ENCODE measurements at places on chromosomes 4 and X.

GRCh38 chrX:17706676-17707075 is 30.6 kb upstream of the SCML1 start:
- DNase-seq = no peak

DNA sequence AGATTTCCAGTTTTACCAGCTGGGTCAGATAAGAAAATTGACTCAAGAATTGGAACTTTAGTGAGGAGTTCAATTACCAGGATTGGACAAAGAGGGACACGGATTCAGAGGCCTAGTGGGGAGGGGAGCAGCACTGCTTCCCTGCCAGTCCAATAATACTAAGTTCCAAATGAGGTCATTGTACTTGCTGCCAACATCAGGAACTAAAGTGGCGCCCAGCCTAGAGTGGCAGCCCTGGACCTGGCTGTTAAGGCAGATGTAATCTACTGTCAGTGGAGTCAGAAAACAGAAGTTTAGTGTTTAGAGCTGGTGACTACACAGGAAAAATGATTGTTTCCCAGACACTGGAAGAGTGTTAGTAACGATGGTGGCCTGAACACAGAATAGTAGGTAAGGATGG is 42.7 kb upstream of the RAPGEF2 start:
- DNase-seq = no peak

- no peak for DNase-seq
Observed at GRCh38 chr4:14883166-14883565, 119.1 kb upstream of the CPEB2 start.

- DNase-seq = peak; percentile 0
Observed at GRCh38 chr4:185634066-185634652, 98.9 kb upstream of the PDLIM3 start.

GRCh38 chrX:154298312-154298711 is 2.7 kb downstream of the TKTL1 start:
- no peak for DNase-seq

GRCh38 chr4:113336556-113336955 is 287.1 kb downstream of the ANK2 start:
- DNase-seq = no peak

GRCh38 chr4:163164591-163164990 is 2.1 kb downstream of the NAF1 start:
- DNase-seq = no peak

DNA sequence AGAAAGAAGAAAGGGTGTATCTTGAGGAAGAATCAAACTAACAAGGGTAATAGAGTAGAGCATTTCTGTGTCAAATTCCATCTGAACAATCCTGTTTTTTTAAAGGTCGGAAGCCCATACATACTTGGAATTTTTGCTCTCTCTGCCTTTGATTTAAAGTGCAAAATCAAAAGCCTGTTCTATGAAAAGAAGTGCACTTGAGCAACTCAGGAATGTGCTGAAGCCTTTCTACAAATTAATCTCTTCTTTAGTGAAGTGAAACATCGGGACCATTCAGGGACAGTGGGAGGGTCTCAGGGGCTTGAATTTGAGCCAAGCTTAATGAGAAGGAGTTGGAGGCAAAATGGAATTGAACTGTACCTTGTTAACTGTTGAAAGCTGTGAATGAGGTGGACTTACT is 1008.5 kb upstream of the LCORL start:
- no peak for DNase-seq

GRCh38 chr4:184851200-184851541 is 25.4 kb upstream of the ACSL1 start:
- DNase-seq = no peak

- DNase-seq = no peak
Observed at GRCh38 chr4:170111085-170111484, 21.3 kb upstream of the AADAT start.

- DNase-seq = no peak
Observed at GRCh38 chr4:51958199-51958968, 61.8 kb downstream of the LRRC66 start.

- DNase-seq = no peak
Observed at GRCh38 chr4:162557516-162558106, 393.8 kb upstream of the FSTL5 start.

- no peak for DNase-seq
Observed at GRCh38 chr4:14916554-14917297, 85.6 kb upstream of the CPEB2 start.

DNA sequence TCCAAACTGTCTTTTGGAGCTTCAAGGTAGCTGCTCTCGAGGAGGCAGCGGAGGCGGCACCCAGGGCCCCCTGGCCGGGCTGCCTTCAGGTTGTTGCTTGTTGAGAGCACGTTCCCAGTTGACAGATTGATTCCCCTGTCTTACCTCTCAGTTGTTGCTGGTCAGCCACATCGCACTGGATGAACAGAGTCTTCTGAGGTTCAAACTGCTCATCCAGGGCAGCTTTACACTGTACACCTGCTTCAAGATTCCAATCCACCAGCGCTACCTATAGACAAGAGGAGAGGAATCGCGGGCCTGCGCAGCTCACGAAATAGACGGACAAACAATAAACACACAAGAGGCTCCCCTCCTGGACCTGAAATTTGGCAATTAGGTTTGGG is 497 bp downstream of the HPGD start:
- DNase-seq = no peak

DNA sequence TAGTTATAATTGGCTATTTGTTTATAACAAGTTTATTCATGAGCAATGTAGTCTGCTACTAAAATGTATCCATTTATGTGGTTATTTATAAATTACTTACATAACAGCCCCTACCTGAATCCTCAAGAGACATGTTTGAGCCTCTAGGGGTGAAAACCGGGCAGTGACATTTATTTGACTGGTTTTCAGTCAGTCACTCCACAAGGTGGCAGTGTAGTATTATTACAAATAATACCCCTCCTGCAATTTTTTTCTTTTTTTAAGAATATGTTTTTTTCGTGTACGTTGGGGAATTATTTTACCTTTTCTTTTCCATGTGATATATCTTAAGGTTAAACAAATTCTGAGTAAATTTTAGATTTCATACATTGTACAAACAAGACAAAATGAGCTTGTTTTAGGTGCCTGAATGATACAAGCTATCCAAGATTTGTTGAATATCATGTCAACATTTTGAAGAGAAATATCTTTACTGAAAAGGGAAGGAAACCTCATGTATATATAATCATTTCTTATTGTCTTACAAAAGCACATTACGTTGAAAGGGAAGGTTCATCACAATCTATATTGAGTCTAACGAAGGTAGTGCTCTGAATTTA is 598.7 kb upstream of the TECRL start:
- peak; percentile 57 for DNase-seq

GRCh38 chr4:6121276-6121850 is 79.0 kb downstream of the JAKMIP1 start:
- no peak for DNase-seq

- DNase-seq = no peak
Observed at GRCh38 chr4:38562751-38563198, 101.2 kb upstream of the KLF3 start.

DNA sequence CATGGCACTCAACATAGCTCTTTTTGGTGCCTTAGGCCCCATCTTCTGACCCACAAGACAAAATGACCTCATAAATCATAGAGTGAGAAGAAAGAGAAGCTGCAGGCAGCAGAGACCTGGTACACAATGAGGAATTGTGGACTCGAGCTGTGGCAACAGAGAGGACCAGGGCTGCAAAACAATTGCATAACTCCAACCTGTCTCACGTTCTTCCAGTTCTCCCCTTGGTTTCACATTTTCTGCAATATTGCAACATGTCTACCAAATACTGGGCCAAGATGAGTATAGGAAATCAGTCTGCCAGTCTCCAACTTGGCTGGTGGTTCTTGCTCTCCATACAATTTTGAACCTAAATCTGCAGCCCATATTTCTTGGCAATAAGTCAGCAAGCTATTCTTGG is 105.3 kb downstream of the KDR start:
- no peak for DNase-seq

GRCh38 chr4:38670109-38670901 is 6.3 kb downstream of the KLF3 start:
- DNase-seq = no peak

GRCh38 chr4:86357608-86358007 is 2.2 kb downstream of the MAPK10 start:
- peak; percentile 34 for DNase-seq

- no peak for DNase-seq
Observed at GRCh38 chr4:104490096-104490769, 4.5 kb downstream of the CXXC4 start.

GRCh38 chr4:11669156-11669555 is 240.5 kb upstream of the HS3ST1 start:
- DNase-seq = no peak

GRCh38 chrX:12885508-12885907 is 18.6 kb downstream of the TLR7 start:
- DNase-seq = no peak

GRCh38 chrX:136477026-136477425 is 10.7 kb upstream of the BRS3 start:
- no peak for DNase-seq

DNA sequence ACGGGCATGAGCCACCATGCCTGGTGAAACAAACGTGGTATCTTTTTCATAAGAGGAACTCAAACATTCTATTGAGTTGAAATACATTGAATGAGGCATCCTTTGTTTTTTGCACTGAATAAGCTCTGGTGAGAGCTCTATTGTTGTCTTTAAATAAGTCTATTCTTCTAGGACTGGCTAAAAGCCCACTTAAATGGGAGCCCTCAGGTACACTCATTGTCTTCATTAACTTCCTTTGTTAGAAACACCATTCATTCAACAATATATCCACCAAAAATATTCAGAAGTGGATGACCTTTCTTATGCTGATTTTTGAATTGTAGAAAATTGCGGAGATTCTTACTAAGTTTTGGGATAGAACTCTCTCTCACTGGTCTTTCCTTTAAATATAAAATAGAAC is 568.0 kb downstream of the IL1RAPL1 start:
- no peak for DNase-seq

GRCh38 chr4:74018116-74018515 is 19.6 kb upstream of the CXCL5 start:
- DNase-seq = no peak

DNA sequence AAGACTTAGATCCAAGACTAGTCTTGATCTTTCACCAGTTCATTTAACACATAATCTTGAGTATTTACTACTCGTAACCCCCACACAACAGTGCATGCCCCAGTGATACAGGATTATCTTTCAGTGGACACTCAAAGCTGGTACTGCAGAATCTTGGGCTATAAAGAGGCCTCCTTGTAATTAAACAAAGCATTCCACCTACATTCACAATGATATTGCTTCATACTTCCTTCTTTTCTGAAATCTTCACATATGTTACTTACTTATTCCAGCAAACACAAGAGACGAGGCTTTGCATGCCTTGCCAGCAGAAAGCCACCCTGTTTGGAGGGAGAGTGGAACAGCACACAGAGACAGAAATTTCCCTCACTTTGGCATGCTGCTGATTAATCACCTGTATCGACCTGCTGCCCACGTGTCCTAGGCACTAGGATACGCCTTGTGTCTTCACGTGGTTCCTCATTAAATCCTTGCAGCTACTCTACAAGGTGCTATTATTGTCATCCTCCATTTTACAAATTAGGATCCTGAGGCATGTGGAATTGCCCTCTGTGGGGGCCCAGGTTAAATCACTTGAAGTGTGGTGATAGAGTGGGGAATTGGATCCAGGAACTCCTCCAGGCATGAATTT is 77.3 kb downstream of the FAM184B start:
- DNase-seq = no peak

DNA sequence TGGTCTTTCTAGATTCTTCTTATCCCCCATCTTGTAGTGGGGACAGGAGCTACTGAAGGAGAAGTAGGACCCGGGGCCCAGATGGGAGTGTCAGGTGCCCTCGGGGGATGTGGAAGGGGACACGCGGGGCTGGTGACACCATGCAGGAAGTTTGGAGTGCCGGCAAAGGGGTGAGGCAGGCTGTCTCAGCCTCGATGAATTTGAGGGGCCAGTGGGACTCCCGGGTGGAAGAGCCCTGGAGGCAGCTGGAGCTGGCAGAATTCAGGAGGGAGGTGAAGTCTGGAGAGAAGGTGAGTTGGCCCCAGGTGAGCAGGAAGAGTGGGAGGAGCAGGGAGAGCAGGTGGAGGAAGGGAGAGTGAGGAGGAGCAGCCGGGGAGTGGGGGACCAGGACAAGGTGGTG is 101.7 kb downstream of the CPZ start:
- DNase-seq = no peak

DNA sequence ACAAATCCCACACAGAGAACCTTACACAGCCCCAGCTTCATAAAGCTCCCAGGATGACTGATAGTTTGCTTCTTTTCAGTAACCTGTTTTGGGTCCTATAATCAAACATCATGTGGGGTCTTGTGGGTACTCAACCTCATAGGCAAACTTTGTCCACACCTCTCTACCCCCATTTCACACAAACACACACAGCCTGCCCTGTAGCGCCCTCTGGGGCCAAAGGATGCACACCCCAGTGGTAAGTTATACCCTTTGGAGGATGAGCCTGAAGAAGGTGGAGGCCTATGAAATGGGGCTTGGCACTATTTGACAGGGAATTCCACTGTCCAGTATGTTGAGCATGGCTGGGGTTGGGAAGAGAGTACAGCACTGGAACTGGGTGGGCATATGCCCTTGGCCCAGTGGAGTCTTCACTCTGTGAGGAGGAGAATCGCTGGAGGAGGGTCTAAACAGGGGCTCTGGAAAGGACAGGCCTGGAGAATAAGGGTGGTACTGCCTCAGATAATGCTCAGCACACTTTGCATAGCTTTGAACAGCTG is 30.5 kb upstream of the COL25A1 start:
- no peak for DNase-seq

DNA sequence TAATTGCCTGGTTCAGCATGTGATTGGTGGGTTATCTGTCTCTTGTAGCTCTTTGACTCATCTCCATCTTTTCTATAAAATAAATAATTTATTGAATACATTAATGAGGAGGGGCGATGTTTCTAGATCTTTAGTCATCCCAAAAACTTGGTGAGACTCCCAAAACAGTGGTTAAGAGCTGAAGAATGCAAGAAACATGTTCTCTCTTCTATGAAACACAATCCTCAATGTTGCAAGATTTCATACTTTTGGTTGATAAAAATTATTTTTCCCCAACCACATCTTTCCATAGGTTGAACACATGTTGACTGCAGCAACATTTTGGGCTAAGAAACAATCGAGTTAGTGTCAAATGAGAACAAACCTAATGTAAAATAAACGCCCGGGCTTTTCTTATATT is 1.2 kb upstream of the TMEM47 start:
- no peak for DNase-seq

GRCh38 chr4:140237616-140238350 is 83.8 kb upstream of the MAML3 start:
- peak; percentile 89 for DNase-seq

- DNase-seq = no peak
Observed at GRCh38 chr4:180285796-180286195, 1957.4 kb upstream of the TENM3 start.

DNA sequence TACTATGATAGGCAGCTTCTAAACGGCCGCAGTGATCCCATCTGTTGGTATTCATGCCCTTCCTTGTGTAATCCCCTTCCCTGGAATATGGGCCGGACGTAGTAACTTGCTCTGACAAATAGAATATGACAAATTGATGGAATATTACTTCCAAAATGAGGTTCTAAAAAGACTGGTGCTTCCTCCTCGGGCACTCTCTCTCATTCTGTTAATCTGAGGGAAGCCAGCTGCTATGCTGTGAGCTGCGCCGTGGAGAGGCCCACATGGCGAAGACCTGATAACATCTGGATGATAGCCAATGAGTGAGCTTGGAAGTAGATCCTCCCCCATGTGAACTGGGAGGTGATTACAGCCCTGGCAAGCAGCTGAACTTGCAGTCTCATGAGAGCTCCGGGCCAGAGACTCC is 27.2 kb upstream of the SLC25A4 start:
- peak; percentile 90 for DNase-seq

- no peak for DNase-seq
Observed at GRCh38 chrX:150372280-150372679, 9.2 kb downstream of the MAMLD1 start.

GRCh38 chrX:46722742-46723568 is 36.0 kb downstream of the SLC9A7 start:
- DNase-seq = no peak
